ENCODE measurements at places on chromosomes 1 and 21. TPM values are rescaled to one million over a fixed set of nuclear protein-coding genes. Genes with fewer than 3 reads are reported as not detected.

Gene CFH
- 3.8 TPM for total RNA-seq

Gene DMBX1
- 0.79 TPM for total RNA-seq

Gene CGN
- 31.1 TPM for total RNA-seq

Gene CD5L
- not detected for total RNA-seq

Gene C4BPA
- not detected for total RNA-seq

Gene MFAP2
- total RNA-seq: 12.5 TPM

Gene IL10
- not detected for total RNA-seq

Gene IVL
- total RNA-seq: not detected

Gene CALML6
- 2.1 TPM for total RNA-seq

Gene SGIP1
- total RNA-seq: not detected

Gene C1orf115
- 5.6 TPM for total RNA-seq

Gene ADORA1
- total RNA-seq: 5.9 TPM

Gene OLIG2
- total RNA-seq: not detected

Gene KRTAP11-1
- not detected for total RNA-seq

Gene C1orf94
- total RNA-seq: not detected

Gene RNU1-3
- 3,235 TPM for total RNA-seq

Gene COL8A2
- 0.20 TPM for total RNA-seq

Gene SPATA1
- total RNA-seq: 2.8 TPM

GRCh38 chr1:40633931-40634376 is 31.5 kb downstream of the RIMS3 start:
- no peak for DNase-seq

DNA sequence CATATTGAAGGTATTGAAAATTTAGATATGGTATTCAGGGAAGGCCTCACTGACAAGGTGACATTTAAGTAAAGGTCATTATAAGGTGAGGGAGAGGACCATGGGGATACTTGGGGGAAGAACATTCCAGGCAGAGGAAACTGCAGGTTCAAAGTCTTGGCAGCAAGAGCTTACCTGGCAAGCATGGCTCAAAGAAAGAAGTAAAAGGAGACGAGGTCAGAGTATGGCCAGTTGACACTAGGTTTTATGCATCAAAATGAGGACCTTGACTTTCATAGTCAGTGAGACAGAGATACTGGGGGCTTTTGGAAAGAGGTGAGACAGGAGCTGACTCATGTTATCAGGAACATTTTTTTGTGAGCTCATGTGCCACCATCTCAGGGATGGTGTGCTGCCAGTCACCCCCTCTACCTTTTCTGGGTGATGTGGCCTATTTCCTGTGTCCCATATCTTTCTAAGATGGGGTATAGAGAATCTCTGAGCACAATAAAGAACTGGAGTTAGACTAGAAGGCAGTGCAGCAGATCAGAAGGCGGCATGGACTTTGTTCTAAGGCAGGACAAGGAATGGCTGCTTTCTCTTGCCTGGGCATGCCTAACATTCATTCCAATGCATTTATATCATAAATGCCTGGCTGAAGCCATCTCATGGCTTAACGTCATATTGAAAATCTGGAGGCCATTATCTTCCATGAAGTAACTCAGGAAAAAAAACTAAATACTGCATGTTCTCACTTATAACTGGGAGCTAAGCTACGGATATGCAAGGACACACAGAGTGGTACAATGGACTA is 406.7 kb downstream of the NTNG1 start:
- no peak for DNase-seq

DNA sequence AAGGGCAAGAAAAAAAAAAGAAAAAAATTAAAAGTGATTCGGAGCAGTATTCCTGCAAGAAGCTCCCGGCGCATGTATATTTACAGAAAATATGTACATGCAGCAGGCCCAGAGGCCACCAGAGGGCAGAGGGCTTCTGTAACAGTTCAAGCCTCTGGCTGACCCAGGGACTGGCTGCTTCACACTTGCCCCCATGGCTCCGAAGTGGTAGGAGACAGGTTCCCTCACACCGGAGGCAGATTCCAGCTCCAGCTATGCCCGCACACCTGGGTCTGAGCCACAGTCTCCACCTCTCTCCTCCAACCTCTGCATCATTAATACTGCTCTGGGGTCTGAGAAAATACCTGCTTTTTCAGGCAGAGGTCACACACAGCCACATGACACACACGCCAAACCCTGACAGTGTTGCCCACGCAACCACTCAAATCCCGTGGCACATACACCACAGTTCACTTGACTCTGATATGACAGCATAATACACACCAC is 2.2 kb upstream of the ARHGAP30 start:
- peak; percentile 50 for DNase-seq

DNA sequence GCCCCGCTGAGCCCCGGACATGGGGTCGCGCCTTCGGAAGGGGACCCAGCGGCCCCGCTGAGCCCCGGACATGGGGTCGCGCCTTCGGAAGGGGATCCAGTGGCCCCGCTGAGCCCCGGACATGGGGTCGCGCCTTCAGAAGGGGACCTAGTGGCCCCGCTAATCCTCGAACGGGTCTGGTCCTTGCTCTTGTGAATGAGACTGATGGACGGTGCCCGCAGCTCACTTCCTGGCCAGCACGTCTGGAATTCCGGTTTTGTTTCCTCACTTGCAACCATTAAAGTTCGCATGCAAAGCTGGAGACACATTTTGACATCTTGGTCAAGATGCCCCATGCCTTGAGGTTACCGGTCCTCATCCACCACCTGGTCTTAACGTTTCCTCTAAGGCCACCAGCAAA is 5.6 kb downstream of the WRAP73 start:
- DNase-seq: no peak

DNA sequence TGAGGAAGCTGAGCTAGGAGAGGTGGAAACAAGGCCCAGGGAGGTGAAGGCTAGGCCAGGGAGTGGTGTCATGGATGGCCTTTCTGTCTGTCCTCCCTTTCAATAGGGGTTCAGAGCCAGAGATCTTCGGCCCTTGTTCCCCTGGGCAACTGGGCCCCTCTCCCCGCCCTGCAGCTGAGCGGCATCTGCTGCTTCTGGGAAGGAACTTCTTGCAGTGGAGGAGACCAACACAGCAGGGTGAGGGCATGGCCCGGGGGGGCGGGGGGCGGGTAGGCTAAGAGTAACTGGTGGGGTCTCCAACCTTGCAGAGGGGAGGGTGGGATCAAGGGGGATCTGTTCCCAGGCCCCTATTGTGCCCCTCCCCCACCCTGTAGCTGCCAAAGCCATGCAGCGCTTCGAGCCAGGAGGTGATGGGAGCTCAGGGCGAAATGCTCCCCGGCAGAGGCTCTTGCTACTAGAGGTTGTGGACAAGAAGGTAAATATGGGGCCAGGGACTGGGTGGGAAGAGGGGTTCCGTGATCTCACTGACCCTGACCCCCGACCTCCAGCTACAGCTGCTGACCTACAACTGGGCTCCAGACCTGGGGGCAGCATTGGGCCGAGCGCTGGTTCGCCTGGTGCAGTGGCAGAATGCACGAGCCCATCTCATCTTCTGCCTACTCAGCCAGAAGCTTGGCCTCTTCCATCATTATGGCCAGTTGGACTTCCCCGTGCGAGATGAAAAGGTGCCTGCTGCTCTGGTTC is 11.7 kb downstream of the HYI start:
- DNase-seq: no peak

- DNase-seq: no peak
Observed at GRCh38 chr1:46623743-46624644, 7.4 kb upstream of the MOB3C start.

DNA sequence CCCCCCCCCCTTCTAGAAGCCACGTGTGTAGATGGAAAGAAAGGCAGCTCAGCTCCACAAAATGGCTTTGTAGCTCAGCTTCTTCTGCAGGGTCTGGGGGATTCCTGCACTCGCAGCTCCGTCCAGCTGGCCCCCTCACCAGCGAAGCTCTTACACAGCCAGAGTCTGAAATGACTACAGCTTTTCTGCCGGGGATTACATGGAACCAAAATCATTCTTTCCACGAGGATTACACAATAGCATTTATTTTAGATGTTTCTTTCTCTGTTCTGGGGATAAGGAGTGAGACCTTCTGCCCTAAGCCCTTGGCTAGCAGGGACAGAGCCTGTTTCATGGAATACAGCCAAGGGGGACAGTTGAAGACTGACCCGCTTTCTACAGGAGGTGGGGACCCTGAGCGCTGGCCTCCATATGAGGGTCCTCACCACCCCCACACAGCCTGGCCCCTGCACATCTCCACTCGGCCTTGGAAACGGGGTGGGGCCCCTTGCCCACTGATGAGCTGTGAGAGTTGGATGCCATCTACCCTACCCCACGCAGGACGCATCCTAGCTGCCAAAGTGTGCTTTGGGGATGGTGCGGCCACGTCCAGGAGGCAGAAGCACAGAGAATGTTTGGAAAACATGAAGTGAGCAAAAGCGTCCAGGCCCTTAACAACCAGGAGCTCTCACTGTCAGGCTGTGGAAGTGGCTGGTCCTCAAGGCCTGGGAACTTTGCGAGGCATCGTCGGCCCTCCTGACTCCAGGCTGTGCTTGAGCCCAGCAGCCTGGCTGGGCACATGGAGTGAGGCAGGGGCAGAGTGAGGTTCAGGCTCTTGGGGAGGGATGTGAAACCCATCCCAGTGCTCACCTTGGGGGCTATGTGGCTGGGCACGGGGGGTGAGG is 14.5 kb downstream of the ACTRT2 start:
- DNase-seq: no peak

DNA sequence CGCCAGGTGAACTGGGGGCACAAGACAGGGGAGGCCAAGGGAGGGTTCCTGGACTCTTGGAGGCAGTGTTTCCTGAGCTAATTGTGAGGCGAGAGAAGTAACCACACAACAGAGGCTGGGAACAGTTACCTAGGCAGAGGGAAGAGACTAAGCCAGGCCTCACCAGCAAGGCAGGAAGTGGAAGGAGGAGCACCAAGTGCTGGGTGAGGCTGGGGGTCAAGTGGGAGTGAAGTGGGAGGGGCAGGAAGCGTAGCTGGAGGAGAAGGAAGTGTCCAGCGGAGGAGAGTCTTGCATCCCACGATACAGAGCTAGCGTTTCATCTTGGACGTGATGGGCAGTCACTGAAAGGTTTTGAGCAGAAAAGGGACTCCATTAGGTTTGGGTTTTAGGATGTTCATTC is 48.3 kb upstream of the CAPZB start:
- no peak for DNase-seq

GRCh38 chr21:35810431-35810970 is 249.8 kb downstream of the SETD4 start:
- no peak for DNase-seq

- DNase-seq: peak; percentile 22
Observed at GRCh38 chr1:113540335-113540734, 150.0 kb downstream of the MAGI3 start.

GRCh38 chr1:4174291-4175200 is 274.5 kb upstream of the C1orf174 start:
- no peak for DNase-seq

DNA sequence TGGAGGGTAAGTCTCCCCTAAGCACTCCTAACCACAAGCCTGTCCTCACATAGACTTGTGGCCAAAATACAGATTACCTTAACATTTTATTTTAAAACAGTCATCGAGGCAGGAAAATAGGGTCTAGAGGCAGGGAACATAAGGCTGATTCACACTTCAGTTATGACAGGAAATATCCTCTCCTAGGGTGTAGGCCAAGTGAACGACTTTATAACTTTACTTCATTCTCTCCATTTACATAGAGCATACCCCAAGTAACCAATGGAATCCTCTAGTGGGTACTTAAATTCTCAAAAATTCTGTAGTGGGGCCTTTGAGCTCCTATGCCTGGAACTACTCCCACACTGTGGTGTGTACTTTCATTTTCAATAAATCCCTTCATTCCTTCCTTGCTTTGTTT is 113.0 kb downstream of the WDR3 start:
- no peak for DNase-seq

DNA sequence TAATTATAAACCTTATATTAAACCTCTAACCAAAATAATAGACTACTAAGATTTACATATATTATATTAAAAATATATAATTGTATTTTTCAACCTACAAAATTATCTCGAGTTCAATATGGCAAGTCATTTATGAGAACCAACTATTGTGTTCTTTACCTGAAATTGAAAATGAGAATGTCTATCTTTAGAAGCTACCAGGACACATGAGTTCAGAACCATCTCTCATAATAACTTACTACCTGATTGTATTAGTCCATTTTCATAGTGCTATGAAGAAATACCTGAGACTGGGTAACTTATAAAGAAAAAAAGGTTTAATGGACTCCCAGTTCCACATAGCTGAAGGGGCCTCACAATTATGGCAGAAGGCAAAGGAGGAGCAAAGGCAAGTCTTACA is 6.8 kb downstream of the HAO2 start:
- DNase-seq: no peak

DNA sequence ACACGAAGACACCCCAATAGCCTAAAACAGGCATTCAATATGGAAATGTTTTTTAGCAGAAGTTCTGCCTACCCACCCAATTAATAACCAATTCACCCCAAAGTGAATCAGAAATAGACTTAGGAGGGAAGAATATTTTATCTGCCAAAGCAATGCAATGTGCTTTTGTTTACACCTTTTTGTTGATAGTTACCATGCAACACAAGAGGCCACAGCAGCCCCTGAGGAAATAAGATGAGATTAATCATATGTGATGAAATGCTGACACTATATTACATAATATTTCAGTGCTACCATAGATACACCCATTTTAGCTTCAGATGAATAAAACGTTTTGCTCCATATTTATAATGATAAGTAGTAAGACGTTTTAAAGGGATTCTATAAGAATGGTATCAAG is 60.9 kb upstream of the RGS2 start:
- peak; percentile 83 for DNase-seq

DNA sequence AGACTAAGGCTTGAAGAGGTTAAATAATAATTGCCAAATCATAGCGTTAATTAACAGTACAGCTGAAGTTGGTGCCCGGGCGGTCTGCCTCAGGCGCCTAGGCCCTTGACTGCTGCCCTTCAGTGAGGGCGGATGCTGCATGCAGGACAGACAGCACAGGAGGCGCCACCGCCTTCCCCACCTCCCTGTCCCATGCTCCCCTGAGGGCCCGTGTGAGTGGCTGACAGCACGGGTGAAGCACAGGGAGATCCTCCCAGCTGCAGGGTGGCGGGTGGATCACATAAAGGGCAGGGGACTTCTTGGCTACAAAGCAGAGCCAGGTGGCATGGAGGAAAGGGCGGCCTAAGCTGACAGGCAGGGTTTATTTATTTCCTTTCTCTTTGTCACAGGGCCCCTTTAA is 49.1 kb downstream of the DDX20 start:
- no peak for DNase-seq

GRCh38 chr1:49163031-49163430 is 386.3 kb upstream of the BEND5 start:
- no peak for DNase-seq

- no peak for DNase-seq
Observed at GRCh38 chr1:241713316-241713715, 61.2 kb downstream of the WDR64 start.

DNA sequence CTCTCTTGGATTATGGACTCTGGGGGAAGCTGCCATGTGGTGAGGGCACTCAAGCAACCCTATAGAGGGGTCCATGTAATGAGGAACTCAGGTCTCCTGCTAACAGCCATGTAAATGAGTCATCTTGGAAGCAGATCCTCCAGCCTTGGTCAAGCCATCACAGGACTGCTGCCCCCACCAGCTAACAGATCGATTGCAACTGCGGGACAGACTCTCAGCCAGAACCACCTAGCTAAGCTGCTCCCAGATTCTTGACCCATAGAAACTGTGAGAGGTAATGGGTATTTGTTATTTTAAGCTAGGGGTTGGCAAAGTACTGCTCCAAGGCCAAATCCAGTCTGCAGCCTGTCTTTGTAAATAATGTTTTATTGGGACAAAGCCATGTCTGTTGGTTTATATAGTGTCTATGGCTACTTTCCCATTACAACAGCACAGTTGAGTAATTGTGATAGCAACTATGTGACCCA is 27.6 kb upstream of the MAP3K7CL start:
- DNase-seq: no peak

- no peak for DNase-seq
Observed at GRCh38 chr1:225660544-225660946, 7.6 kb upstream of the ENAH start.

Measured in PC-9 (cell line).